Immature natural killer cell (primary cell): ENCODE measurements at places on chromosomes 7 and 10.
A peak's percentile ranks its signal among the peaks of the same experiment; 100 is the strongest.

DNA sequence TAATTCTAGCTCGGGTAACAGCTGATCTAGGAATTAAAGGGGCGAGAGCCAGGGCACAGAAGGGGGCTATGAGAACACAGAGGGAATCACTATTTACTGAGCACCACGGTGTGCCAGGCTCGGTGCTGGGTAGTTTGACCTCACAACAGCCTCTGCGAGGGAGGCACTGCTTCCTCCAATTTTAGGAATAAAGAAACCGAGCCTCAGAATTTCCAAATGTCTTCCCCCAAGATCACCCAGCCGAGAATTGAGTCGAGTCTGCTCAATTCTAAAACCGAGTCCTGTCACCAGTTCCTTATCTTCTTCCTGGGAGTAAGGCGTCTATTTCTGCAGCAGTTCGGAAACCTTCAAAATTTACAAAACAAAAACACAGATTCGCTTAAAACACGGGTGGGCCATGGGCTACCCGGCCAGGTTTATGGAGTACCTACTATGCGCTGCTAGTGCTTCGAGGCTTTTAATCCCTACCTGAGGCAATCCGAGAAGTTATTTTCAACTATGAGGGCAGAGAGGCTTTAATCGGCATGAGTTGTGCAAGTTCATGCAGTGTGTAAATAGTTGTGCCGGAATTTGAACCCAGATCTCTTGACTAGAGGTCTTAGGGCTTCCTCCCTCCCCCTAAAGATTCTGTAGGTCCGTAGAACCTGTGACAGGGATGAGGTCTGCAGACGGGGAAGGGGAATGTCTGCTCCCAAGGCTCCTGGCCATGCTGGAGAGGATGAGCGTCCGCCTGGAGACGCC, 872 bp upstream of the HMX2 start:
- no peak for DNase-seq

GRCh38 chr7:135088566-135088965, 59.3 kb upstream of the TMEM140 start:
- DNase-seq, result no peak

DNA sequence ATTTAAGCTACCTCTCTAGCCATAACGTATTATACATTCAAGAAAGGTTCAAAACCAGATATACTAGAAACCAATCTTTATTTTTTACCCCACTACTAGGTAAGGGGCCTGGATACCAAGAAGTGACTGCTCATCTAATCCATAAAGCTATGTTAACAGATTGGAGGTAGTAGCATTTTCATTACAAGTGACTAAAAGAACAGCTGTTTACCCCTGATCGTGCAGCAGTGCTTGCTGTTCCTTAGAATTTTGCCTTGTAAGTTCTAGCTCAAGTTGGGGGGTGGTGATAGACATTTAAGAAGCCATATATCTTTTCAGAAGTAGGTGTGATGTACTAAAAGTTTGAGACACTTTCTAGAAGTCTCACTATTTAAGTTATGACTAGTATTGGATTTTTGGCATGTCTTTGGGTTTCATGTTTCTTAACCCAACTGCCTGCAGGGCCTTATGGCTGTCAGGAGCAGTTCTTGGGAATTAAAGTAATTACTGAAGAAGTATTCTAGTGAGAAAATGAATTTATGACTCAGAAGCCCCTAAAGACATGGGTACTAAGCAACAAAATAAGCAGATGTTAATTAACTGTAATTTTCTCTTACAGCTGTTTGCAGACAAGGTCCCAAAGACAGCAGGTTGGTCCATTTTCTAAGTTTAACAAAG, 2.3 kb downstream of the PPIA start:
- DNase-seq, result no peak

GRCh38 chr7:140358412-140359051, 39.8 kb downstream of the SLC37A3 start:
- peak; percentile 44 for DNase-seq

DNA sequence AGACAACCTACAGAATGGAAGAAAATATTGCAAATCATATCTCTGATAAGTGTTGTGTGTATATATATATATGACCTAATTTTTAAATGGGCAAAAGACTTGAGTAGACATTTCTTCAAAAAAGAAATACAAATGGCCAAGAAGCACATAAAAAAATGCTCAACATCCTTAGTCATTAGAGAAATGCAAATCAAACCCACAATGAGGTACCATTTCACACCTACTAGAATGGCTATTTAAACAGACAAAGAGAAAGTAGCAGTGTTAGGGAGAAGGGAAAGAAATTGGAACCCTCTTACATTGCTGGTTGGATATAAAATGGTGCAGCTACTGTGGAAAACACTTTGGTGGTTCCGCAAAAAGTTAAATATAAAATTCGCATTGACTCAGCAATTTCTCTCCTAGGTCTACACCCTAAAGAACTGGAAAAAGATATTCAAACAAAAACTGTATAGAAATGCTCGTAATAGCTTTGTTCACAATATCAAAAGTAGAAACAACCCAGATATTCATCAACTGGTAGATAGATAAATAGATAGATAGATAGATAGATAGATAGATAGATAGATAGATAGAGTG, 16.3 kb downstream of the ACSL5 start:
- no peak for DNase-seq

DNA sequence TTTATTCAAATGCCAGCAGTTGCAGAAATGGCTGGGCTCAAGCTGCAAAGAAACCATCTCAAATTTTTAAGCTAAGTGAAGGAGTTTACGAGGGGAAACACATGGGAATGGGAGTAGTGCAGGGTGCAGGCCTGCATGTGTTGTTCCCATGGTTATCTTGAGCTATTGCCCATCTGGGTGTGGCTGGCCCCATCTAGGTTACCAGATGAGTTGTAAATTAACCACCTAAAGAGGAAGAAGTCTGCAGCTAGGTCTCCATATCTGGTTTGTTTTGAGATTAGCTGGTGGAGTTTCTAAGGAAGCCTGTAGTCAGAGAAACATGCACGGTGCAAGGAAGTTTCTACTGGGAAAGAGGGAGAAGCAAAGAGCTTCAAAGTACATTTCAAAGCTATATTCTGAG, 23.3 kb upstream of the STEAP2 start:
- DNase-seq, result no peak

- no peak for DNase-seq
Observed at GRCh38 chr10:104297697-104298660, 29.0 kb downstream of the GSTO2 start.

DNA sequence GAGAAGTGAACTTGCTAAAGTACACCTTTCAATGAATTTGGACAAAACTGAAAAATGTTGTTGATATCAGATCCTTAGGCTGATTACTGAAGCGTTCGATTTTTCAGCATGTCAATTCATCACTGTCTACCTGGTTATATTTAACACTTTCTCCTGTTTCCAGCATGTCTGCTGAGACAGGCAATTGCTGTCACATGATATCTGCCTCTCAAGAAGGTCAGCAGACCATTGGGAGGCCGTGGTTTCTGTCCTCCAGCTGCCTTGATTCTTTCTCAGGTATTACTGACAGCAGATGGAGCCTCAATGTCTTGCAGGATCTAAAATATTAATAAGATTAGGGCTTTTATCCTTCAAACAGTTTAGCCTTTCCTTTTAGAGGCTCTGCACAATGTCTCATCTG, 127.5 kb downstream of the SNX10 start:
- DNase-seq, result no peak

DNA sequence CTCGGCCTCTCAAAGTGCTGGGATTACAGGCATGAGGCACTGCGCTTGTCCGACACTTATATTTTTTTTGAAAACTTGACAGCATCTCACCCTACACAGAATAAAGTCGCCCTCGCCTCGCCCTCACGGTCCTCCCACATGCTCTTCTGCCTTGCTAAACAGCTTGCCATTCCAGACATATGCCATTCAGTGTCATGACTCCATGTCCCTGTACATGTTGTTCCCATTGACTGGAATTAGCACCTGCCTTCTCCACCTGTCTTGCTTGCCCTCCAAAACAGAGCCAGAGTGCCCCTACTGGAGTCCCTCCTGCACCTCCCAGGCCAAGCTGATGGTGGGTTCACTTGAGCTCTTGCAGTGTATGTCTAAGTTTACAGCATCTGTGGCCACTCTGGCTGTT, 6.2 kb downstream of the NIPSNAP2 start:
- DNase-seq, result no peak
